Cortex of kidney (tissue), 1 donor: ENCODE measurements at places on chromosomes 7 and 10.

- no peak for DNase-seq
These were observed 133.1 kb upstream of the SEMA3C start for GRCh38 chr7:81051811-81052413.

DNA sequence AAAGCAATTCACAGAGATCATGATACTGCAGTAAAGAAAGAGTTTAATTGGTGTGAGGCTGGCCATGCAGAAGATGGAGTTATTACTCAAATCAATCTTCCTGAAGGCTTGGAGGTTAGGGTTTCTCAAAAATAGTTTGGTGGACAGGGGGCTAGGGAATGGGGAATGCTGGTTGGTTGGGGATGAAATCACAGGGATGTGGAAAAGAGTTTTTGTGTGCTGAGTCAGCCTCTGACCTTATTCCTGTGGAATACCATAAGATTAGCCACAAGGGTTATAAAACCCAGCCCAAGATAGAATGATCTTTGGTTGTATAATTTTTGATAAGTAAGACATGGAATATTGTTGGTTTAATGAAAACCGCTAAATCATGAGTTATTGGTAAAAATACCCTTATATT is 764.3 kb downstream of the TYW1 start:
- DNase-seq, result no peak

GRCh38 chr7:149205690-149206381 is 10.5 kb downstream of the ZNF282 start:
- no peak for DNase-seq

DNA sequence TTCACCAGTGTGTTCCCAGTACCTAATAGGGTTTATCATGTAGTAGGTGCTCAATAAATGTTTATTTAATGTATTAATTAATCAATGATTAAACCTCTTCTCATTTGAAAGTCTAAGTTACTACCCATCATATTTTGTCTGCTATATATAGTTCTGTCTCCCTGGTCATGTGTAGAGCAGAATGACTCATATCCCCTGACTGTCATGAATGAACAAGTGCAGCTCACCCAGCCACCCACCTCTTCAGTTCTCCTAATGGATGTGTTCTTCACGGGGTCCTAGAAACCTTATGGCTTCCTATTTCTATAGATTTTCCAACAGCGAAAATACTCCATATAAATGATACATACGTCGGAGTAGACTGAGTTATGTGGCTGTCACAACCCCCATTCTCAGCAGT is 64.5 kb downstream of the HIF1AN start:
- no peak for DNase-seq

GRCh38 chr10:71423250-71423649 is 26.5 kb downstream of the CDH23 start:
- DNase-seq, result no peak

- no peak for DNase-seq
These were observed 432.5 kb upstream of the PCDH15 start for GRCh38 chr10:55233505-55233904.

DNA sequence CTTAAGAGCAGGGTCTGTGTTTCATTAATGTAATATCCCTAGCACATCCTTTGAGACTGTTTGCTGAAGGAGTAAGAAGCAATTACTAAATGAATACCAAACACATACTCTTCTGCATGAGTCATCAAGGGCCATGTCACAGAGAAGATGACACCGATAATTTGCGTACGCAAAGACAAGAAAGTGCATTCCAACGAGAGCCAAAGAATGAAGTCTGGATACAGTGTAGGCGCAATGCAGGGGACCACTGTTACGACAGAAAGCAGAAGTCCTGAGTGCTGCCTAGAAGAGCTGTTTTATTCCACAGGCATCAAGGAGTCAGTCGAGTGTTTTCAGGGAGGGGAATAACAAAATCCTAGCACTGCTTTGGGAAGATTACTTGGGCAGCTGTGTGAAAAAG is 62.7 kb downstream of the VPS41 start:
- no peak for DNase-seq

- no peak for DNase-seq
These were observed 16.7 kb downstream of the DLG5 start for GRCh38 chr10:77909749-77910375.

DNA sequence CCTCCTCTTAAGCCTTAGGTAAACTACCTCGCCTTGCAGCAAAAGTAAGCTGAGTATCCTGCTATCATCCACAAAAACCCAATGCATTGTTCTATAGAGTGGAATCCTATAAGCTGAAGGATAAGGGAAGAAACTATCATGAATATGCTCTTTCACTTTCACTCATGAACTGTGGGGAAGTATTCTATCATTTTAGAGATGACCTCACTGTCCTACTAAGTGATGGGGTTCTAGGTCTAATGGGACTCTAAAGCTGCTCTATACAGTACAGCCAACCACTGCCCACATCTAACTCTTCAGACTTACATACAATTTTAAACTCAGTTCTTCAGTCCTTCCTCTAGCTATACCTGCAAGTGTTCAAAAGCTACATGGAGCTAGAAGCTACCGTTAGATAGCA is 16.2 kb downstream of the MKRN1 start:
- no peak for DNase-seq

DNA sequence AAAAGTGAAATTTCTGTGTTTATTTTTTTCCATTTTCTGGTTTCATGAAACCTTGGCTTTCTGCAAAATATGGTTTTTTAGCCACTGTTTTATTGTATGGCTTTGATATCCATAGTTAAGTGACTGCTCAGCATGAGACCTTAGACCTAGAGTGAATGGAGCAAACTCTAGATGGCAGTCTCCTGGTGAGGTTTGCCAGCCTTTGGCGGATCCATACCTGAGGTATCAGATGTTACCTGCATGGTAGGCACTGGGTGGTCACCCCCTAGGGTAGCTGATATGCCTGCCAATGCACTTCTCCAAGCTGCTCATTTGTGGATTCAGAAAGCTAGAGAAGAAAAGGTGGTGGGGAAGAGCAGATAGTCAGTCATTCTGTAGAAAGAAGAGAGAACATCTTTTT is 17.4 kb upstream of the FZD8 start:
- DNase-seq, result no peak

- no peak for DNase-seq
These were observed 4.7 kb upstream of the H2AZ2 start for GRCh38 chr7:44852590-44852989.

GRCh38 chr10:69065406-69066361 is 22.2 kb upstream of the SRGN start:
- DNase-seq, result no peak

GRCh38 chr7:29831705-29832104 is 25.4 kb downstream of the WIPF3 start:
- no peak for DNase-seq

DNA sequence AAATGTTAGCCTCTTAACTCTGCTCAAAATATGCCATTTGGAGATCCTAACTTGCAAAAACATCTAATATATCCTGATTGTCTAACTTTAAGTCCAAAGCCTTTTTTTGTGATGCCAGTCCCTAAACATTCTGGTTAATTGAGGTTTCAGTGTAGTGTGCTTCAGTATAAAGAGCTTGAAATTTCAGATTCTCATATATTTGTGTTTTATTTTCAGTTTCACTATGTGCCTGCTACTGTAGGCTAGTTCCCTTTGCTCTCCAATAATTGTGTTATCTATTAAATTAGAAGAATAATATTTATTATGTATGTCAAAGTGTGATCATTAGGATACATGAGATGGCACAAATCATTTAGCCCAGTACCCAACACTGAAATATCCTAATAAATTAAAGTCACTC is 1361.2 kb downstream of the XPNPEP1 start:
- DNase-seq, result no peak

DNA sequence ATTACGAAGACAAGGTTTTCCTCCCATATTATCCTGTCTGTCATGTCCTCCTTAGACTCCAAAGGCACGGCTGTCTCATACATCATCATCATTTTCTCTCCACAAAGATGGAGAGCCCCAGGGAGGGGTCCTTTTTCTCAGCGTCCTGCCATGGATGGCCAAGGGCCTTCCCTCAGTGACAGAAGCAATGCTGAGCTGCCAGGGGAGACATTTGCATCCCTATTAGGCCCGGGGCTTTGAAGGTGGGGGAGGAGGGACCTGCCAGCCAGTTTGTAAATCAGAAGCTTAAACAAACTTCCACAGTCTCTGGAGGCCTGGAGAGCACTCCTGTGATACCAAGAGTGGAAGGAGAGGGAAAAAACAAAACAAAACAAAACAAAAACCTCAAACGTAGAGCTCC is 112.4 kb upstream of the ADO start:
- no peak for DNase-seq

DNA sequence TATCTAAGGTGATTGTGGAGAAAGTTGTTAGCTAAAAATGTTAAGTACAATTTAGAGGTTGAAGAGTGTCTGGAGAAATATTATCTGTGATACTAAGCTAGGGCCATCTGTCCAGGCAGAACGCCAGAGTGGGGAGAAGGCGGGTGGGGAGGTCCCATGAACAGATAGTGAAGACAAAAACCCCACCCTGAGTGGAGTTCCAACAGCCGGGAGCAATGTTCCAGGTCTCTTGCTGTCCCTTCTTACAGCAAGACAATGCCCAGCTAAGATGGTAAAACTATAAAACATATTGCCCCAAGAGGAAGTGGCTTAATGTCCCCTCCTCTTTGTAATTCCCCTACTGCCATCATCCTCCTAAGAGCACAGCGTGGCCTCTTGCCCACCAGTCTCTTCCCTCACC is 10.4 kb upstream of the IL15RA start:
- DNase-seq, result no peak

DNA sequence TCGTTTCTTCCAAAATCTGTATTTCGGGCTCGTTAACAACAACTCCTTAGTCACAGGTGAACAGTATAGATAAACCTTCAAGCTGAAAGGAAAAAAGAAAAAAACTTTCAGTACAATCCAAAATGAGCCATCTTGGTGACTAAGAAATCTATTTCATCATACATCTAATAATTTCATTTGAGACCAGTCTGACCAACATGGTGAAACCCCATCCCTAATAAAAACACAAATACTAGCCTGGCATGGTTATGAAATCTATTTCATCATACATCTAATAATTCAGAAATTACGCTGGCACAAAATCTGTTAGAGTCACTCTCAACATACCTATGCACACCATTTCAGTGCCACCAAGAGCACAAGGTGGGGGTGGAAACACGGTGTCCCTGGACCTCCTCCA is 8.8 kb downstream of the DCLRE1C start:
- DNase-seq, result no peak

GRCh38 chr7:18191341-18191740 is 163.7 kb upstream of the PRPS1L1 start:
- no peak for DNase-seq

DNA sequence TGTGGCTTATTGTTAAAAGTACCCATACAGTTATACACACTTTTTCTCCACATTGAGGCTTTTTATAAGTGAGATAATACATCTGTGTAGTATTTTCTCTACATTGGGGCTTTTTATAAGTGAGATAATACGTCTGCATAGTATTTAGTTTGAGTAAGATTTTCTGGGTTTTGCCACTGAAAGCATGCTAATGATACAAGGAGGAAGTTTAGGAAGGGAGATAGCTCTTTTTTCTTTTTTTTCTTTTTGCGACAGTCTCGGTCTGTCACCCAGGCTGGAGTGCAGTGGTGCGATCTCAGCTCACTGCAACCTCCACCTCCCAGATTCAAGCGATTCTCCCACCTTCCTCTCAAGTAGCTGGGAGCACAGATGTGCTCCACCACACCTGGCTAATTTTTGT is 13.3 kb downstream of the FAM107B start:
- DNase-seq, result no peak

GRCh38 chr7:152000191-152000590 is 25.3 kb upstream of the GALNT11 start:
- DNase-seq, result no peak

- DNase-seq, result no peak
These were observed 18.4 kb upstream of the CCDC71L start for GRCh38 chr7:106679153-106679931.

DNA sequence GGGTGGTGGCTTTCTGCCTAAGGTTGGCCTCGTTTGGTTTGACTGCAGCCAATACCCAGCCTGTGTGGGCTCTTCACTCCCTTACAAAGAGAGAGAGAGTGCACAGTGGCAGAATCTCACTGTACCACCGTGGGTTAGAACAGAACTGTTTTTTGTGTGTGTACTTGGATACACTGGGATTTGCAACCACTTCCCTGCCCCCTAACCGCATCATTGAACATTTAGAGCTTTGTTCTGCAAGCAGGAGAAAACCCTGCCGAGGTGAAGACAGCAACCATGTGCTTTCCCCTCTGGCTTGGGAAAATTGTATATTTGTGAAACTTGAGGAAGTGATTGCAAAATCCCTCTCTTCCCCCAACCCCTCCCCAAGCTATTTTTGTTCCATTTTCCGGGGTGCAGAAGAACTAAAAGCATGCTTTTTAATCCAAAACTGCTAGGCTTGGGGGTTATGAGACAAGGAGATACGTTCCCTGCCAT is 201.2 kb downstream of the TCF7L2 start:
- DNase-seq, result no peak

DNA sequence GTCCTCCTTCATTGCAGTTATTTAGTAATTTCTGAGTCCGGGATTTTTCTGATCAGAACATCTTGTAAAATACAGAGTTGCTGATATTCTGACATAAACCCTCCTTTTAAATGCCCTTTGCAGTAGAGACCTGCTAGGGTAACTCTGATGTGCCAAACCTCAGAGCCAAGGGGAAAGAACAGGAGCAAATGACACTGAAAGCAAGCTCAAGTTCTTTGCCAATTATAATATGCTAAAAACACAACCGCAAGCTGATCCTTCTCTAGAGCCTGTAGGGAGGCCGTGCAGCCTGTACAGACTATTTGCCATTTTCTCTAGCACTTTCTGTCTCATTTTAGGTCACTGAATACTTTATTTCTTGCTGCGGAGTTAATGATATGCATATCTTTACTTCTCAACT is 240.4 kb downstream of the CAMK1D start:
- DNase-seq, result no peak

DNA sequence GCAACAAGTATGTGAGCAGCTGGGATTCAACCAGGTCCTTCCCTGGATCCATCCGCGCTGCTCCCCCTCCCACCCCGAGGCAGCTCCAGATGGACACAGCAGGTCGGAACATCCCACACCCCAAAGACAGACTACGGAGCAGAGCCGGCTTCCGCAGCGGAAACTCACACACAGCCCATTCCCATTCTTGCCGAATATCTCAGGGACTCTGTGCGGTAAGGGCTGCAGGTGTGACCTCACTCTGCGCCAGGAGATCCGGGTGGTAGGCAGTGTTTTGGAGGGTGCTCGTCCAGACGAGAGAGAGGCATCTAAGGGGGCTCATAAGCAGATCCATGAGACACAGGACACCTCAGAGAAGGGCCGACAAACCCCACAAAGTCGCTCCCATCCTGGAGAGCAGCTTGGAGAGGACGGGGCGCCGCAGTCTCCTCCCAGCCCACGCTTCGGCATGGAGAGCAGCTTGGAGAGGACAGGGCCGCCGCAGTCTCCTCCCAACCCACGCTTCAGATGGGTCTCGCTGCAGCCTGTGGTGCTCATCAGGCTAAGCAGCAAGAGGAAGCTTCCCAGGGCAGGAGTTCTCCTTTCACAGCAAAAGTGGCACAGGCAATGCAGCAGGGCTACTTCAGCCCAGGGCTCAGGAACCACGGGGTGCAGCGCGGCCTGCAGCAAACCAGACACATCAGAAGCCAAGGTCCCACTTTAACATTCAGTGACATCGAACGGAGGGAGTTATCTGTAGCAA is 179.9 kb downstream of the DIP2C start:
- DNase-seq, result no peak

GRCh38 chr7:108091461-108091831 is 38.7 kb downstream of the LAMB4 start:
- no peak for DNase-seq

- DNase-seq, result no peak
These were observed 48.5 kb downstream of the GNAT3 start for GRCh38 chr7:80463272-80463920.
